Erythroblast (primary cell): ENCODE measurements at places on chromosomes 1 and 21.

GRCh38 chr1:6753320-6754140, 31.7 kb upstream of the CAMTA1 start:
- no peak for DNase-seq

DNA sequence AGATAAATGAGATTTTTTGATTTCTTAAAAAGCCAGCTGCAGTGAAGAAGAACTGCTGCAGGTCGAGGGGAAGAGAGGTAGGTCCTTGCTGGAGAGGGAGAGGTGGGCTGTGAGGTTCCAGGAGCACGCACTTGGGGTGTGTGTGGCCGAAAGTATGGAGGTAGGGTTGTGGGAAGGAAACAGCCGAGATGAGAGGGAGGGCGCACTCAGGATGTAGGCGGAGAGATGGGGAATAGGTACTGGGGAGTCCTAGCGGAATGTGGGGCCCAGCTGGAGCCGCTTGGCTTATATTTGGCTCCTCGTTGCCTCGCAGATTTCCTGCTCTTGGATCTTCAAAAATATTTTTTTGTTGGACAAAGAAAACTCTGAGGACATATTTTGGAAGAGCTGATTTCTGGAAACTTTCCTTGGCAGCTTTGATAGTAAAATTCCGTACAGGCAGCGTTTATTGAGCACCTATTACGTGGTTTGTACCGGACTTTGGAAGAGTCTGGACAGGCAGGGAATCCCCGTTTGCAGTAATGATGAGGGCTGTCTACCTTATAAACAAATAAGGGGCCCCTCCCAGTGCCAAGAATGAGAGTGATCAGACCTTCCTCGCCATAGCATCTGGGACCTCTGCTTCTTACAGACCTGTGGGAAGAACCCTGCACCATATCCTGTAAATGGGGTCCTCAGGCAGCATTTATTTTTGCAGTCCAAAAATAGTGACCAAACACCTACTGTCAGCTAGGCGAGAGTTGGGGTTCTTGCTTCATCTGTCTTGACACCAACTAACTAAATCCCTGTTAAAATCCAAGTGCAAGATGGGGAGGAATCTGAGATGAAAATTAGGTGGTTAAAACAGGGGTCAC, 1.5 kb downstream of the LRRC8D start:
- peak; percentile 68 for DNase-seq

GRCh38 chr1:10651389-10651766, 145.1 kb downstream of the CASZ1 start:
- DNase-seq = no peak

GRCh38 chr1:177023249-177023648, 141.3 kb downstream of the ASTN1 start:
- no peak for DNase-seq

DNA sequence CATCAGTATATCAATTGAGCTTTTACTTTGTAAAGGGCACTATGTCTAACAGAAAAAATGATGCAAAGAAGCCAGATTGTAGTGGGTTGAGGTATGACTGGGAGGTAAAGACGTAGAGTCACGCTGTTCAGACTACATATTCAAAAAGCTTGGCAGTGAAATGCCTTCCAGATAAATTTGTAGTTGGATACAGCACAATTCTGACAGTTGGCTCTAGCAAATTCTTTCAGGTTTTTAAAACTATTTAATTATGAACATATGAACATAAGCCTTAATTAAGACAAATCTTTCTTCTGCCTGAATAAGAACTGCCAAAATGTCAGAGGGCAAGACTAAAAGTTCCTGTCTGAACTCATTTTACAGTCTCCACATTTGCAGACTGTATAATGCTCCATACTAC, 118.8 kb downstream of the DPYD start:
- no peak for DNase-seq

DNA sequence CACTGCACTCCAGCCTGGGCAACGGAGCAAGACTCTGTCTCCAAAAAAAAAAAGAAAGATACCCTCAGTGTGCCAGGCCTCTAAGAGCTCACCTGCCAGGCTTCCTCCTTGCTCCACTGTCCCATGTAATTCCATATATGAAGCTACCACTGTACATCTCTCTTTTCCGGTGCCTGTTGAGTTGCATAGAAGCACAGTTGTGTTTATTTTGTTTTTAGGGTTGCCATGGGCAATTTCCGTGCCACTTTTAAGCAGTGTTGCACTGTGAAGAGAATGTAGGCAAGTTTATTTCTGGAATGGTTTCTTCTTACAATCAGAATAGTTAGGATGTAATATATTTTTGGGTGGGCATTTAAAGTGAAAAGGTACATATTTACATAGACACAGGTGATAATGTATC, 23.3 kb downstream of the MR1 start:
- no peak for DNase-seq

DNA sequence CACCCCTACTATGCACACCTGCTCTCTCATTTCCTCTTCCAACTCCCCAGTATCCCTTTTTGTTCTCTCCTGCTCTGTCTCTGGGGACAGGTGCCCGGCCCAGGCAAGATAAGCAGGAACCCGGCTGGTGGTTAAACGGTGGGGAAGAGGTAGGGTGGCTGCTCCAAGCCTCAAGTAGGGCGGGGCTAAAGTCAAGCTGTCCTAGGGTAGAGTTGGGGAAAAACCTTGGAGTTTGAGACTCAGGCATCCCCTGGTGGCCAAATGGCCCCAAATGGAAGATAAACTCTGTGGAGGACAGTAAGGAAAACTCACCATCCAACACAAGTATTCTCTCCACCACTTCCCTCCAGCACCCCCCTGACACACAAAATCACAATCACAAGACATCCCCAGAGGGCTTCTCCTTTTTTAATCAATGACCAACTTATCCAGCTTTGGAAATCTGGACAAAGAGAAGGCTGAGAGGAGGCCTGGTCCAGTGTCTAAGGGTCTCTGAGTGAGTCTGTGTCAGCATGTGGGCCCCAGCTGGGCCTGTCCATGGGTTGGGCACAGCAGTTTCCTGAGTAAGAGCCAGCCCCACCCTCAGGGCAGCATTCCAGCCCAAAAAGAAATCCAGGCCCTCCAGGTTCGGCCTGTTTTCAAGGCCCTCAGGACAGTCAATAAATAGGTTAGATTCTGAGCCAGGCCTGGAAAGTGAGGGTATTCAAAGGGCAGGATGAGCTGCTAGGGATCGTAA, 9.8 kb downstream of the POMGNT1 start:
- DNase-seq = no peak

GRCh38 chr1:101250222-101250621, 13.4 kb downstream of the S1PR1 start:
- no peak for DNase-seq

GRCh38 chr1:192104852-192105251, 53.4 kb upstream of the RGS18 start:
- DNase-seq = no peak

DNA sequence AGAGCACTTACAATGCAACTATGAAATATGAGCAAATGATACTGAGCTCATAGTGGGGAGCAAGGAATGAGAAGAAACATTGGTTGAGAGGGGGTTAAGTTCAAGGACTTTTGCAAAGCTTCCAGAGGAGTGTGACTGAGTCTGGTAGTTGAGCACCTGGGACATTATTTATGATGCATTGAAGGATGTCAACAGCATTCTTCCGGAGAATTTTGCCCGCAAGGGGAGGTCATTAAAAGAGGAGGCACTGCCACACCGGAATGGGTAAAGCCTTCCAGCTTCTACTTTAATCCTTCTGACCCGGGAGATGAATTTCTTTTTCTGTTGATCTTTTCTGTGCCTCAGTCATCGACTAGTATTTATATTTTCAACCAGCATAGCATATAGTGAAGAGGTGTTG, 208.4 kb upstream of the CAMK1G start:
- no peak for DNase-seq

DNA sequence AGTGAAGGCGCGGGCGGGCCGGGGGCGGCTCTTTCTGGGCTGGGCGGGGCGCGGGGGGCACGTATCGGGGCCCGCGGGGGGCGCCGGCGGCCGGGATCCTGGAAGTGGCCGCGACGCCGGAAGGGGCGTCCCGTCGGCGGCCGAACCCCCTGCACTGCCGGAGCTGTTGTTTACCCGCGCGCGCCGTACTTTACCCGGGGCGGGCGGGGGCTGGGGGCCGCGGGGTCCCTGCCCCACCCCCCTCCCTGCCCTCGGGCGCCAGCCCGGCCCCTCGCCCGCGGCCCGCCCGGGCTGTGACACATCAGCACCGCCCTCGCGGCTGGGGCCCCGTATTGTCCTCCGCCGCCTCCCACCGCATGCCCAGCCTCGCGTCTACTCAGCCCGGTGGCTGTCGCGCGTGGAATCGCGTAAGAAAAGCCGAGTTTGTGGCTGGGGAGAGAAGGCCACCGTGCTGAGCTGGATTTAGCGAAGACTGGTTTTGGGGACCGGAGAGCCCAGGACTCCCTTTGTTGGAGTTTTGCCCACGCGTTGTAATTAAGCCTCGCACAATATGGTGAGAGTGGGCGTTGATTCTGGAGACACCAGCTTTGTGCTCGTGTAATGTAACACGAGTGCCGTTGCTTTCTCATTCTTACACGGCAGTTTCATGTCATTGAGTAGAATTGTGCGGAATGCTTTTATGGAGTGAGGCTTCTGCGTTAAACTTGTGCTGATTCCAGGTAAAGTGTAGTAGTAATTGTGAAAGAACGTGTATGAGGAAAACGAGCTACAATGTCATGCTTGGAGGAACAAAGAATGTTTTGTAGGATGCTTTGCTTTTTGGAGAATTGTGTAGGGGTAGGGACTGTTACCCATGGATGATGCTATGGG, 559 bp downstream of the BACH1 start:
- peak; percentile 81 for DNase-seq

DNA sequence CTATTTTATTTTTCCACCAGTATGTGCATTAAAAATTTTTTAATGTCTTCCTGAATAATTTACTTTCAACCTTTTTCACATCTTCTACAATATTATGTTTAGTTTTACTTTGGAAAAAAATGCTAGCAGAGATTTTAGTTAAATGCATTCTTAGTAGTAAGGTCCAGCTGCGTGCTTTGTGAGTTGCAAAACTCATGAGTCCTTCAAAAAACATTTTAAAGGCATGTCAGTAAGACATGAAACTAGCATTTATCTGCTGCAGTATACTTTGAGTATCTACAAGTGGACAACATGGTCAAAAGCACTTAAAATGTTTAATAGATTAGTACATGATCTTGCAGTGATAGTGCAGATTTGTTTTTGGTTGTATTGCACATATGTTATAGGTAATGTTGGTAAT, 139.0 kb downstream of the HS2ST1 start:
- no peak for DNase-seq
